Activated naive CD4-positive, alpha-beta T cell treated with Interleukin-2 at 50 U/mL for 16 hours (primary cell): ENCODE measurements at places on chromosomes 2 and 18.

- DNase-seq, result no peak
These were observed 109.4 kb downstream of the ZNF516 start for GRCh38 chr18:76385681-76385975.

DNA sequence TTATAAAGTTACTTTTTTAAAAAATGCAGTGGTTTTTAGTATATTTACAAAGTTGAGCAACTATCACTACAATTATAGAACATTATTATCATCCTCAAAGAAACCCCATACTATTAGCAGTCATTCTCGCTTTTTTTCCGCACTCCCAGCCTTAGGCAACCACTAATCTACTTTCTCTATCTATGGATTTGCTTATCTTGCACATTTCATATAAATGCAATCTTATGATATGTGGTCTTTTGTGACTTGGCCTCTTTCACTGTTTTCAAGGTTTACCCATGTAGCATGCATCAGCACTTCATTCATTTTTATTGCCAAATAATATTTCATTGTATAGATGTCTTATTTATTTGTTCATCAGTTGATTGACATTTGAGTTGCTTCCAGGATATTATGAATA, 273.4 kb downstream of the AGPS start:
- no peak for DNase-seq

- DNase-seq, result peak; percentile 17
These were observed 28.5 kb upstream of the NOSTRIN start for GRCh38 chr2:168773719-168774521.

DNA sequence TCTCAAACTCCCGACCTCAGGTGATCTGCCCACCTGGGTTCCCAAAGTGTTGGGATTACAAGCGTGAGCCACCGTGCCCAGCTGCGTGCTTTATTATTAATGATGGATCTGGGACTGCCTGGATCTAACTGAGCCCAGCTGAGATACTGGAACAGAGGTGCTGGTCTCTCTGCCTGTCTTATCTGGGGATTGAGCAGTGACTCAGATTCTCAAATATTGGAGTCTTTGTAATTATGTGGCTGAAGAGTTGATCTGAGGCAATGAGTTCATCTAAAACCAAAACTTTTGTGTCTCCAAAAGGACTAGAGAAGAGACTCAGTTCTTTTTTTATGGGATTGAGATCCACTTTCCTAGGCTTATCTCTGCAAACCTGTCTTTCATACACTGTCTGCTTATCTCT, 16.3 kb downstream of the PLEKHB2 start:
- no peak for DNase-seq

DNA sequence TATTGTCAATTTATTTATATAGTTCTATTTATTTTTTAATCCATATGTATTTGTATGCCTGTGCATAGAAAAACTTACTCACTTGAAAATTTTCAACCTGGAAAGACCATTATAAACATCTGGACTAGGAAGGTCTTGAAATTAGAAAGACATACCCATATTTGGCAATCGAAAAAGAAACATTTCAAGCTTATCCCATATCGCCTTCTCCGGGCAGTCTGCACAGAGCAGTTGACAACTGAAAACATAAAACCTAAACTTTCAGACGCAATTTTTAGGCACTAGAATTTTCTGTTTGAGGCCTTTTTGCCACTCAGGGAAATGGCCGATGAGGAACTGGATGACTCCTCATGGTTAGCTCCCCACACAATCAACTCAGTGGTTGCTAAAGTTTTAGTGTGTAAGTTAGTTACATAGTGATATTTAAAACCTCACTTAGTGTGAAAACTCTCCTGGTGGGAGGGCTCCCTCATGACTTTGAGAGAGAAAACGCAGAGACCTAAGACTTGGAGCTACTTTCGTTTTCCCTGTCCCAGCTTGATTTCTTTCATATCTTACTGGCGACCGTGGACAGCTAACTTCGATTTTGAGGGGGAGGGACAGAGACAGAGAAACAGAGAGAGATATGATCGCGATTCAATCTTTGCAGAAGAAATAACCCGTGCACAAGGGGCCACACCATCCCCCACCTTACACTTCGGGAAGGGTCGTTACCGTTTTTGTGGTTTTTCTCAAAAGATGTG, 3.2 kb upstream of the HOXD12 start:
- DNase-seq, result no peak

GRCh38 chr2:215571689-215572088, 135.8 kb upstream of the FN1 start:
- DNase-seq, result no peak

DNA sequence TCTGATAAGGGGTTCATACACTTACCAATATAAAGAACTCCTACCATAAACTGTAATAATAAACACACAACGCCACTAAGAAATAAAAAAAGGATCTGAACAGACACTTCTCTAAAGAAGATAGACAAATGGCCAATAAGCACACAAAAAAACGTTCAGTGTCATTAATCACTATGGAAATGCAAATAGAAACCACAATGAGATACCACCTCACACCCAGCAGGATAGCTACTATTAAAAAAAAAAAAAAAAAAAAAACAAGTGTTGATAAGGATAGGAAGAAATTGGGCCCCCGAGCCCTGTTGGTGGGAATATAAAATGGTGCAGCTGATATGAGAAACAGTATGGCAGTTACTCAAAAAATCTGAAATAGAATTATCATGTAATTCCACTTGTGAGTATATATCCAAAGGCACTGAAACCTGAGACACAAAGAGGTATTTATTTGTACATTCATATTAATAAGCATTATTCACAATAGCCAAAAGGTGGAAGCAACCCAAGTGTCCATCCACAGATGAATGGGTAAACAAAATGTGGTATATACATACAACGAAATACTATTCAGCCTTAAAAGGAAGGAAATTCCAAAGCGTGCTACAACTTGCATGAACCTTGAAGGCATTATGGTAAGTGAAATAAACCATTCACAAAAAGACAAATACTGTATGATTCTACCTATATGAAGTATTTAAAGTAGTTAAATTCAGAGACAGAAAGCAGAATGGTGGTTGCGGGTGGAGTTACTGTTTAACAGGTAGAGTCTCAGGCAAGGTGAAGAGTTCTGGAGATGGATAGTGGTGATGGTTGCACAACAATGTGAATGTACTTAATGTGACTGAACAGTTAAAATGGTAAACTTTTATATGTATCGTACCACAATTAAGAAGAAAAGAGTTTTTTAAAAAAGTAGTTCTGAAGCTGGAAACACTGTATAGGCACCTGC, 17.9 kb downstream of the REV1 start:
- DNase-seq, result no peak

- DNase-seq, result no peak
These were observed 21.6 kb upstream of the SP3 start for GRCh38 chr2:173986805-173987204.

DNA sequence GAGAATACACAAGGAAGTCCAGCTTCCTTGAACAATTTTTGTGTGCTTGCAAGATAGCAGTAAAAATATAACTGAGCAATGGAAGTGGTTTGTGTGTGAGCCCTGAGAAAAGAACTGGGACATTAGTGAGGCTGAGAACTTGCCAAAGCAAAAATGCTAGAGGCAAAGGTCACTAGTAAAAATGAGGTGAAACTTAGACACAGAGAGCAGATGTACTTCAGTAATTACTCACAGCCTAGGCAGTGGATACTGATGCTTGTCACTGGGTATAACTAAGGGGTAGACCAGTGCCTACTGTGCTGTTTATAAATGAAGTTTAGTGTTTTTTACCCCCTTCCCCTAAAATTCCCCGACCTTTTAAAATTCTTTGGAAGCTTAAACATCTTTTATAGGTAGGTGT, 450.1 kb downstream of the LPIN1 start:
- DNase-seq, result no peak

DNA sequence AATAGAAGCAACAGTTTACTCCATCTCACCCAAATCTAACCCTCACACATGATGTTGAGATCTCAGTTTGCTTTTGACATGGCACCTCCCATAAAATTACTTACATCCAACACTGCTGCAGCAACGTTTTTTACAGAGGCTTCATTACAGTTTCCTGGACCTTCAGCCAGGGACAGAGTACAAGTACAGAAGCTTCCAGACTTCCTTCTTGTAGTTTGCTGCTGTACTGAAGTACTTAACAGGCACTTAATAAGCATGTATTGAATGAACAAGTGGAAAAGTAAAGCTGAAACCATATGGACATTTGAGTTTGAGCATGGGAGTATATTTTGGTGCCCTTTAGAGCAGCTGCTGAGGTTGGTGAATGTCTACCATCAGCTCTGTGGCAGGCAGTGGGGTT, 514.2 kb downstream of the PTPRM start:
- no peak for DNase-seq

- no peak for DNase-seq
These were observed 37.8 kb downstream of the SLC14A2 start for GRCh38 chr18:45653090-45653489.

GRCh38 chr18:71442731-71443141, 1101.4 kb downstream of the CBLN2 start:
- DNase-seq, result no peak

DNA sequence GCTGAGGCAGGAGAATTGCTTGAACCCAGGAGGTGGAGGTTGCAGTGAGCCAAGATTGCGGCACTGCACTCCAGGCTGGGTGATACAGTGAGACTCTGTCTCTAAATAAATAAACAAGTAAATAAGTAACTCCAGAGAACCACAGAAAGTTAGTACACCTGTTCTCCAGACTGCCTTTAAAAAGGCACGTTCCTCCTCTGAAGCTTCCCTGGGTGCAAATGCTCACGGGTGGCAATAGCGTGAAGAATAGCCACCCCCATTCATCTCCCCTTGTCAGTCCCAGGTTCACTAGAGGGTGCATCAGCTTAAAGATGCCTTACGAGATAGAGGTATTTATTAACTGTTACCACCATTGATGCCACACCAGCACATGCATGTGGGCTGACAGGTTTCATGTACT, 64.3 kb upstream of the RTN4 start:
- DNase-seq, result no peak

DNA sequence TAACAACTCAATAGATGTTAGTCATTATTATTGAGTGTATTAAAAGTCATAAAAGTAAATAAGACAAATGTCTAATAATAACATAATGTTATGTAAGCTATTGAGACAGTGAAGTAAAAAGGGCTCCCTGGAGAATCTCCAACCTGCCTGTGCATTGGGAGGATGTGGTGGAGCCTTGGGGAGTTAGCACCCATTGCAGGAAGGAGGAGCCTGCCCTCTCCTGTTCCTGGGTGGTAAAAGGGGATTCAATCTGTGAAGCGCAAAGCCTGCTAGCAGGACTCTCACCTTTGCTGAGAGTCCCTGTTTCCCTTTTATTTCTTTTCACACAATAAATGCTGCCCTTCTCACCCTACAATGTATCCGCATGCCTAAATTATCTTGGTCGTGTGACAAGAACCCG, 206.1 kb downstream of the RAB3GAP1 start:
- DNase-seq, result no peak

DNA sequence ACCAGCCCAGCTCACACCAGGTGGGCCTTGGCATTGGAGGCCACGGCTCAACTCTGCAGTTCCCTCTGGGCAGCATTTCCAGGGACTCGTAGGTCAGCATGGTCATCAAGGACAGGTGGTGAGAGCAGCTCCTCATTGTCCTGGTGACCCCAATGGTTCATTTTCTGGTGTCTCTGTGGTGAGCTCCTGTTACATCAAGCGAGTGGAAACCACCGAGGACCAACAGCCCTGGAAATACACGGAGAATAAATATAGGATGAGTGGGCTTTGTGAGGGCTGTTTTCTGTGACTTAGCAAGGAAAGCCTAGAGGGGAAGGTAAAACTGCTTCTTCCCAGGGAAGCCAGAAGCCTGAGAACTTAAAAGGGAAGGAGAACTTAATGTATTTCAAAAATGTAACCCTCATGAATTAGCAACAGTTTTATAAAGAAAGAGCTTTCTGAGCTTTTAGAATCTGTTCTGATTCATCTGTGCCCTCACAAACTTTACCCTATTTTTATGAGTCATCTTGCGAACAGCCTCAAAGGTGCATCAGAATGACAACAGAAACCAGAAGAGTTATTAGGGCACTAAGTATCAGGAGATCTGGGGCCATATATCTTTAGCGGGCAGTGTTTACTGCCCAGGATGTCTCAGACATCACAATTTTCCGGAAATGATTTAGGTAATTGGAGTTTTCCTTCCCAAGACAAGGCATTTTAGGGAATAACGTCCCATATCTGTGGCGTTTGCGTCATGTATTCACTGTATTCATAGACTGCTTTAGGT, 18.7 kb downstream of the C2orf92 start:
- no peak for DNase-seq

GRCh38 chr2:121372721-121373353, 87.8 kb upstream of the TFCP2L1 start:
- DNase-seq, result no peak

- DNase-seq, result no peak
These were observed 11.7 kb upstream of the NUP35 start for GRCh38 chr2:183112577-183112976.

- no peak for DNase-seq
These were observed 20.9 kb downstream of the SLC39A6 start for GRCh38 chr18:36108196-36108595.
